ENCODE measurements at places on chromosomes 12 and 14. TPM values are rescaled to one million over a fixed set of nuclear protein-coding genes. Genes with fewer than 3 reads are reported as not detected.

PHLDA1 gene
- 44.1 TPM for total RNA-seq

LPAR5 gene
- not detected for total RNA-seq

RD3L gene
- not detected for total RNA-seq

ARMH4 gene
- 1.9 TPM for total RNA-seq

KLRG1 gene
- 12.6 TPM for total RNA-seq

EGLN3 gene
- total RNA-seq: 4.9 TPM

HOXC4 gene
- total RNA-seq: not detected

KLRC1 gene
- not detected for total RNA-seq

IRAK3 gene
- total RNA-seq: 16.1 TPM

RAPGEF3 gene
- total RNA-seq: 43.9 TPM

NAV3 gene
- total RNA-seq: 62.1 TPM

PPP1R1A gene
- not detected for total RNA-seq

PROX2 gene
- not detected for total RNA-seq

CCDC177 gene
- total RNA-seq: not detected

TGM1 gene
- total RNA-seq: 1.1 TPM

OR6C2 gene
- not detected for total RNA-seq

SPIC gene
- not detected for total RNA-seq

DENND5B gene
- total RNA-seq: 19.4 TPM

SLC38A4 gene
- 0.07 TPM for total RNA-seq

RIPK3 gene
- total RNA-seq: 2.1 TPM

ERP27 gene
- total RNA-seq: 0.66 TPM

APEX1 gene
- 83.8 TPM for total RNA-seq

BIN2 gene
- not detected for total RNA-seq

KCNMB4 gene
- total RNA-seq: 1.9 TPM

TAS2R43 gene
- not detected for total RNA-seq

MYO1H gene
- total RNA-seq: not detected

NELL2 gene
- 0.13 TPM for total RNA-seq

KRT1 gene
- not detected for total RNA-seq

AGAP2 gene
- total RNA-seq: 0.36 TPM

RITA1 gene
- 26.3 TPM for total RNA-seq

DPPA3 gene
- total RNA-seq: not detected

SLCO1B1 gene
- total RNA-seq: not detected

NXPH4 gene
- 0.14 TPM for total RNA-seq

RFX4 gene
- total RNA-seq: not detected

ATN1 gene
- total RNA-seq: 17.6 TPM

C12orf50 gene
- total RNA-seq: not detected

AICDA gene
- total RNA-seq: not detected

RESF1 gene
- total RNA-seq: 173 TPM

PRR4 gene
- total RNA-seq: 2.3 TPM

CCDC88C gene
- 32.5 TPM for total RNA-seq

ABCD4 gene
- total RNA-seq: 41.8 TPM

FBLN5 gene
- 2.9 TPM for total RNA-seq
